RPMI7951 (cell line): ENCODE measurements at places on chromosomes 5 and 9. TPM values are rescaled to one million over a fixed set of nuclear protein-coding genes. Genes with fewer than 3 reads are reported as not detected.

- peak; percentile 47 for DNase-seq
Observed at GRCh38 chr5:173457482-173457881, 129.3 kb upstream of the STC2 start.

DNA sequence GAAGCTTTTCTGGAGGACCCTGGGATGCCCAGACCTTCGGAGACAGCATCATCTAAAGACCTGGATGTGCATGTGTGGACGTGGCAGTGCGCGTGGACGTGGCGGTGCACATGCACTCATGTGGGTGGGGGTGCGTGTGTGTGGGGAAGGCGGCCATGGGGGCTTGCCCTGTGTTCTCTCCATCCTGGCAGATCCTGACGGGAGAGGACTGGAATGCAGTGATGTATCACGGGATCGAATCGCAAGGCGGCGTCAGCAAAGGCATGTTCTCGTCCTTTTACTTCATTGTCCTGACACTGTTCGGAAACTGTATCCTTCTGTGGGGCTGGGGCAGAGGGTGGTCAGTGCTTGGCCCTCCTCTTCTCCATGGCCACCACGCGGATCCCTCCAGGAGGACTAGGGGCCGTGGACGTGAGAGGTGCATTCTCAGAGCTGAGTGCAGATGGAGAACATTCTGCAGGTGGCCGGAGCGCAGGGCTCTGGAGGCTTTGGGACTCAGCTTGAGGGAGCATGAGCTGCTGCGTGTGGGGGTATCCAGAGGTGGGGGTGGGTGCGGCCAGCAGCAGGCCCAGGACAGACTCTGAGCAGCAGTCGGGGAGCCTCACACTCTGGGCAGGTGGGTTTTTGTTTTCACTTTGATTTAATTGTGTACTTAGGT lies 129.1 kb downstream of the CACNA1B start:
- no peak for DNase-seq

- DNase-seq, result no peak
Observed at GRCh38 chr5:111234125-111234524, 9.9 kb downstream of the CAMK4 start.

DNA sequence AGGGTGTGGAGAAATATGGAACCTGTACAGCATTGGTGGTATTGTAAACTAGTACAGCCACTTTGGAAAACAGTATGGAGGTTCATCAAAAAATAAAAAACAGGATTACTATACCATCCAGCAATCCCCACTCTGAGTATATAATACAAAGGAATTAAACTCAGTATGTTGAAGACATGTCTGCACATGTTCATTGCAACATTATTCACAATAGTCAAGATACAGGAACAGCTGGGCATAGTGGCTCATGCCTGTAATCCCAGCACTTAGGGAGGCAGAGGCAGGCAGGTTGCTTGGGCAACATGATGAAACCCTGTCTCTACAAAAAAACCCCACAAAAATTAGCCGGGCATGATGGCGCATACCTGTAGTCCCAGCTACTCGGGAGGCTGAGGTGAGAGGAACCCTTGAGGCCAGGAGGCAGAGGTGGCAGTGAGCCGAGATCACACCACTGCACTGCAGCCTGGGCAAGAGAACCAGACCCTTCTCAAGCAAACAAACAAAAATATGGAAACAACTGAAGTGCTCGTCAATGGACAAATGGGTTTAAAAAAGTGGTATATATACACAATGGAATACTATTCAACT lies 63.6 kb downstream of the TMEM174 start:
- no peak for DNase-seq

DNA sequence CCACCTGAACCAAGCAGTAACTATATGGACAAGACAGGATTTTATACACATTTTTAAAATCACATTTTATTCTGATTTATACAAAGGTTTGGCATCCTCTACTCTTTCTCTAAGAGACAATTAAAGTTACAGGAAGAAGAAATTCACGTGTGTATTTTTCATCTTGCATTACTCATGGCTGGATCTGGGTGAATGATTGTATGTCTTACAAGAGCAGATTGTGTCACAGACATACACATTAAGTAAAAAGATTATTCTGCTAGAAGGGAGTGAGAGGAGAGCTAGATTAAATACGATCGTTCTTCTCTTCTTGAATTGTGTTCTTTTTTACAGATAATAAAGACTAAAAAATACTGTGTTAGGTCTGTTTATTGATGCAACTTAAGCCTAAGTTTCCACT lies 20.8 kb upstream of the CEP120 start:
- no peak for DNase-seq

GRCh38 chr5:112923988-112924387 lies 2.0 kb upstream of the REEP5 start:
- no peak for DNase-seq

GRCh38 chr9:114176624-114177291 lies 21.4 kb downstream of the COL27A1 start:
- DNase-seq, result peak; percentile 15

DNA sequence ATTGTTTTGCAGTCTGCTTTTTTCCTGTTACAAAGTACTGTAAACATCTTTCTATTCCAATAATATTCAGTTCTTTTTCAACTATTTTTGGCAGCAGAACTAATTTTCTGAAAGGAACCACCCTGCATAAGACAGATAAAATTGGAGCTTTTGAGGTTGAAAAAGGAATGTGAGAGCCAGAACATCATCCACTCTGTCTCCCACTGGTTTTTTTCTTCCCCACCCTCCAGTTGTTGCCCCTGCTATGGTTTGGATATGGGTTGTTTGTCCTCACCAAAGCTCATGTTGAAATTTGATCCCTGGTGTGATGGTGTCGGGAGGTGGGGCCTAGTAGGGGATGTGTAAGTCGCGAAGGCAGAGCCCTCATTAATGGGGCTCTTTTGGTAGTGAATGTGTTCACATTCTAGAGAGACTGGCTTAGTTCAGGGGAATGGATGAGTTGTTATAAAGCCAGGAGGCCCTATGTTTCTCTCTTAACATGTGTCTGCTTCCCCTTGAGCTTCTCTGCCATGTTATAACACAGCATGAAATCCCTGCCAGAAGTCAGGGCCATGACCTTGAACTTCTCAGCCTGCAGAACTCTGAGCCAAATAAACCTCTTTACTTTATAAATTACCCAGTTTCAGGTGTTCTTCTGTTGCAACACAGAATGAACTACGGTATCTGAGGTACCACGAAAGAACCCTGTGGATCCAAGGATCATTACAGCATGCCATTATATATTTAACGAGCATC lies 34.8 kb upstream of the MAST4 start:
- DNase-seq, result no peak

The SETX gene
- 31.8 and 32.9 TPM in 2 replicates for total RNA-seq

The RASEF gene
- total RNA-seq, result 1.3 and 1.4 TPM in 2 replicates

The GCNT1 gene
- 1.2 and 1.7 TPM in 2 replicates for total RNA-seq

The C8G gene
- not detected in 2 replicates for total RNA-seq
